Activated T-helper 1 cell treated with Interleukin-2 at 50 U/mL for 16 hours (primary cell): ENCODE measurements at places on chromosomes 2 and 18.
A peak's percentile ranks its signal among the peaks of the same experiment; 100 is the strongest.

- no peak for DNase-seq
These were observed 28.9 kb downstream of the SPRED2 start for GRCh38 chr2:65403529-65403915.

DNA sequence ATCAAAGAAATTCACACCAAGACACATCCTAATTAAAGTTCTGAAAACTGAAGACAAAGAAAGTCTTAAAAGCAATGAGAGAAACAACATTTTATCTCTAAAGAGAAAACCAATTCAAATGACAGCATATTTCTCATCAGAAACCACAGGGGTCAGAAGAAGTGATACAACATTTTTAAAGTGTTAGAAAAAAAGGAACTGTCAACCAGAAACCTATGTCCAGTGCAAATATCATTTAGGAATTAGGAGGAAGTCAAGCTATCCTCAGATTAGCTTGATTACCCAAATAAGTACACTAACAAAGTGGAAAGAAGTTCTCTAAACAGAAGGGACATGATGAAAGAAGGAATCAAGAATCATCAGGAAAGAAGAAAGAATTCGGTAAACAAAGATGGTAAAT lies 59.5 kb upstream of the BCL2L11 start:
- DNase-seq = no peak

- DNase-seq = no peak
These were observed 1267.1 kb downstream of the LRP1B start for GRCh38 chr2:140863713-140864112.

DNA sequence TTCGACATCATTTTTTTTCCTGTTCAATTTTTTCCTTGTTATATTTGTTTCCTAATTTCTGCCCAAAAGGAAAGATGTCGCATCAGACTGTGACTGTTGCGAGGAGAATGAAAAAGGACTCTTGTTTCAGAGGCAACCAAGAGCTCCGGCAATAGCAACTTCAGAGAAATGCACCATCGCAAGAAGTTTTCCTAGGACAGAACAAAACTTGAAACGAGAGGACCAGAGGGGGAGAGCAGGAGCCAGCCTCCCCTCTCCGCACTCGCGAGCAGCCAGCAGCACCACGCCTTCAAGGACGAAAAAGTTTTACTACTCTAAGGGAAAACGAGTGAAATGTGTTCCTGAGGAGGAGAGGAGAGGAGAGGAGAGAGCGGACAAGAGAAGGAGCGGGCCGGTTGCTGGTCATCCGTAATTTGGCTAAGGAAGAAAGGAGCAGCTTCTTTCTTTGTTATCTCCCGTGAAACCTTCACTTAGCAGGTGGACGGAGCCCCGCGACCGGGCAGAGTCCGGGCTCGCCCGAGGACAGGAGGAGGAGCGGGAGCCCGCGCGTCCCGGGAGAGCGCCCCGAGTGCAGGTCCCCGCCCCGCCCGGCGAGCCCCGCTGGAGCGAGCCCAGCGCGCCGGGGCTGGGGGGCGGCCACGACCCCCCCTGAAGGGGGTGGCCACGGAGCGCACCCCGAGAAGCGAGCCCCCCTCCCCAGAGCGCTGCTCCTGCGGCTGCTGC lies 744 bp downstream of the POU3F3 start:
- no peak for DNase-seq

DNA sequence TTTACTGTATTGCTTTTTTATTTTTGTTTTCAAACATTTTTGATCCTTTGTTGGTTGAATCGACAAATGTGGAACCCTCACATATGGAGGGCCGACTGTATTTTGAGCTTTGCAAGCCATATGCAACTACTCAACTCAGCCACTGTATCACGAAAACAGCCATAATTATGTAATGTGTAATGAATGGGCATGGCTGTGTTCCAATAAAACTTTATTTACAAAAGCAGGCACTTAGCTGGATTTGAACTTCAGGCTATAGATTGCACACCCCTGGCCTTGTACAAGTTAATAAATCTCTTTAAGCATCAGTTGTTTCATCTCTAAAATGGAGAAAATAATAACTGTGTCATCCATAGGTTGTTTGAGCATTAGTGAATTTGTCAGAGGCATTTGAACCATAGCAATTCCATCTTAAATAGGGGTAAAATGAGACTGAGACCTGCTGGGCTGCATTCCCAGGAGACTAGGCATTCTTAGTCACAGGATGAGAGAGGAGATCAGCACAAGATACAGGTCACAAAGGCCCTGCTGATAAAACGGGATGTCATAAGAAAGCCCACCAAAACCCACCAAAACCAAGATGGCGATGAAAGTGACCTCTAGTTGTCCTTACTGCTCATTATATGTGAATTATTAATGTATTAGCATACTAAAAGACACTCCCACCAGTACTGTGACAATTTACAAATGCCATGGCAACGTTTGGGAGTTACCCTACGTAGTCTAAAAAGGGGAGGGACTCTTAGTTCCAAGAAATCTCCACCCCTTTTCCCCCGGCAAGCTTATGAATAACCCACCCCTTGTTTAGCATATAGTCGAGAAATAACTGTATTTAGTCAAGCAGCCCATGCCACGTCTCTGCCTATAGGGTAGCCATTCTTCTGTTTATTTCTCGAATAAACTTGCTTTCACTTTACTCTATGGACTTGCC lies 13.7 kb upstream of the LTBP1 start:
- no peak for DNase-seq

- DNase-seq = no peak
These were observed 18.4 kb downstream of the HDAC4 start for GRCh38 chr2:239382384-239382880.

GRCh38 chr2:159035790-159036411 lies 67.5 kb downstream of the TANC1 start:
- no peak for DNase-seq

DNA sequence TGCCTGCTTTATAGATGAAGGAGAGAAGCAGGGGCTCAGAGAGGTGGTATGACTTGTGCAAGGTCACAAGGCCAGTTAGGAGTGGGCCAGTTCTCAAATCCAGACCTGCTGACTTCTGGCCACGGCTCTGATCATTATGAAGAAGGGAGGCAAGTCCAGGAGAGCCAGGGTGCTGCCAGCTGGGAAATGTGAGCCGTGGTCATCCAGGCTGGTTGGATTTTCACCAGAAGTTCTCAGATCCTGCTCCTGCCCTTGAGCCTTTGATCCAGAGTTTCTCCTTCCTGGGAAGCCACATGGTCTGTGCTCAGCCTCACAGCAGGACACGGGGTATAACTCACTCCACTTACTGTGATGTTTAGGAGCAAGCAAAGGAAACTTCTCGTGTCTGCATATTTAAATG lies 239.9 kb downstream of the KLHL29 start:
- no peak for DNase-seq

DNA sequence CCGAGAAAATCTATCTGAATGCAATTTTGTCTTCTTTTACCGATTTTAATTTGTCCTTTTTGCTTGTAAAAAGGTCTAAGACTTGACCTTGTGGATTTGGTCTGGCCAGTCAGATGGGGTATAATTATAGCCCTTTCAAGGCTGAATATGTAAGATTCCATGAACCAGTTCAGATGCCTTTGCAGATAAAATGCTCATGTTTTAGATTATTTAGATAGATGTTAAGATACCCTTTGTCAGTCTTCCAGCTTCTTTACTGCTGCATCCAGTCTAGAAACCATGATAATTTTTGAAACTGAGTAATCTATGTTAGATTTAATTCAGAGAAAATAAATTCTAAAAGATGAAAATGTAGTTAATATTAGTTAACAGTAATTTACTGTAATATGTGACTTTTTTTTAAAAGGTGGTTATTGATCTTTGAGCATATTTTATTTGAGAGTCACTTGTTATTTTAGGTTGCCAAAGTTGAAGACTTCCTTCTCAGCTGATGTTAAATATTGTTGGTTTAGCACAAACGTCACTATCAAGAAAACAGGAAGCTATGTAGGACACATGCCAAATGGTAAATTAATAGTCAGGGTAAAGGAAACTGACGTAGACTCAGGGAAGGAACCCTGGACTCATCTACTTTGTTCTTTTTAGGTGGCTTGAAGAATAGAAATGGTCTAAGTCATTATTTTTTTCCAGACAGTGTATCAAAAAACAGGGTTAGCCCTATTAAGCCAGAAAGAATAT lies 29.8 kb downstream of the BABAM2 start:
- DNase-seq = no peak

- DNase-seq = no peak
These were observed 69.6 kb downstream of the SNTG2 start for GRCh38 chr2:1020206-1020605.

GRCh38 chr2:9380702-9381628 lies 42.4 kb downstream of the ITGB1BP1 start:
- DNase-seq = no peak

- no peak for DNase-seq
These were observed 16.5 kb downstream of the SPATA3 start for GRCh38 chr2:231012463-231012862.

DNA sequence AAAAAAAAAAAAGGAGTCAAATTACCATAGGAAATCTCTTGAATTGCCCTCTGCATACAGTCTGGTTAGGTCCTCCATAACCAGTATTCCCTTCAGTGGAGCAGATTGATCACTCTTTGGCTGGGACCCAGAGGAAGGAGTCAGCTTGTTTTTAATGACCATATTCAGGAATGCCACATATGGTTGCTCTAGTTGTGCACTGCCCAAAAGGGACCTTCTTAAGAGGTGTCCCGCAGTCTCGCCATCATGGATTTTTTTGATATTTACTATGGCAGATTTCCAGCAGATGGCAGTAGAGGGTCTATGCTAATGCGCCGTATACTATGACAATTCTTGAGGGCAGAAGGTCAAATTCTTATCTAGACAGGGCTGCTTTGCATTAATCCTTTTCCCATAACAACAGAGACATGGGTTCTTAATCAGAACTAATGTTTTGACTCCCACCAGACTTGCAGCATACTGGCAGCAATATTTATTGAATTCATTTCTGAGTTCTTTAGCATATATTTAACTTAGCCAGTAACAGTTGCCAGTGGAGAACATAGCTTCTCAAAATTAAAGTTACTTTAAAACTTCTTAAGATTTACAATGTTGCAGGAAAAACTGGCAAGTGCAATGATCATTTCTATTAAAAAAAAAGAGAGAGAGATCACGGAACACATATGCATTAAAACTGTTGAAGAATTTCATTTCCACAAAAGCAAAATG lies 31.8 kb upstream of the INPP4A start:
- DNase-seq = peak; percentile 10

GRCh38 chr2:48332286-48332685 lies 197.7 kb upstream of the STON1 start:
- DNase-seq = no peak

DNA sequence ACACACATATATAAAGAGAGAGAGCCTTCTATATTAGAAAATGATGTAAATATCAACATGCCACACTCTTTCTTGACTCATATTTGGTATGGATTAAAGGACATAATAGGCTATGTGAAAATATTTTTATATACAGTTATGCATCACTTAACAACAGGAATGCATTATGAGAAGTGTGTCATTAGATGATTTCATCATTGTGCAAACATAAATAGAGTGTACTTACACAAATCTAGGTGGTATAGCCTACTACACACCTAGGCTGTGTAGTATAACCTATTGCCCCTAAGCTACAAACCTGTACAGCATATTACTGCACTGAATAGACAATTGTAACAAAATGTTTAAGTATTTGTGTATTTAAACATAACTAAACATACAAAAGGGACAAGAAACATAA lies 354.8 kb upstream of the CNTNAP5 start:
- no peak for DNase-seq

GRCh38 chr2:187345338-187345737 lies 102.7 kb downstream of the CALCRL start:
- DNase-seq = no peak

GRCh38 chr2:44801289-44801840 lies 140.1 kb upstream of the SIX3 start:
- DNase-seq = no peak

GRCh38 chr18:44783371-44783770 lies 102.7 kb downstream of the SETBP1 start:
- DNase-seq = no peak

DNA sequence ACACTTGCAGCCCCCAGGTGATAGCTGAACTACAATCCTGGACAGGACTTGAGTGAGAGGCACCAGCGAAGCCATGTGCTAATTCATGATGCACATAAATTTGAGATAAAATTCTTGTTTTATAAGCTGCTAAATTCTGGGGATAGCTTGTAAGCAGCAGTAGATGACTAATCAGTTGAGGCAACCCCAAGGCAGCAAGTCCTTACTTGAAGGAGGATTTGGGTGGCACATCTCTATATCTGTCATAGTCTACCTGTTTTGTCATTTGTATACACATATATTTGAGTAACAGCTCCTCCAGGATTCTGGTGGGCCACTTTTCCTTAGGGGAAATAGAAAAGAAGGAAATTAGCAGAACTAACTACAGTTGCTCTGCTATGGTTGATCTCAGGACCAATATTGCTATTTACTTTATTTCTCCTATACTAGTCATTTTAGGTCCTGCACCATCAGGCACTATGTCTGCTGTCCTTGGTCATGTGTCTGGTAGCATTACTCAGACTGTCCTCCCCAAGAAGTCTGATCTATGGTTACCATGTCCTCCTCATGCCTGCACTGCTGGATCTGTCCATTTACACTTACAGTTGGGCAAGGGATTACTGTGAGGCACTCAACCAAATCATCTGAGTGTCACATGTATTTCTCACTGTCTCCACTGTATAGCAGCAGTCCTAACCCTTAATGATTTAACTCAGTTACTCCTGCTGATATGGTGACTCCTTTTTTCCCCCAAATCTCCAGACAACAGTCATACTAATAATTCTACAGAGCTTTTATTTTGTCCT lies 436.0 kb upstream of the CWC22 start:
- no peak for DNase-seq

- DNase-seq = no peak
These were observed 136.7 kb downstream of the EML6 start for GRCh38 chr2:54859997-54860701.

GRCh38 chr2:10059552-10060335 lies 16.4 kb downstream of the KLF11 start:
- no peak for DNase-seq
